ENCODE measurements at places on chromosomes 6 and 20.

DNA sequence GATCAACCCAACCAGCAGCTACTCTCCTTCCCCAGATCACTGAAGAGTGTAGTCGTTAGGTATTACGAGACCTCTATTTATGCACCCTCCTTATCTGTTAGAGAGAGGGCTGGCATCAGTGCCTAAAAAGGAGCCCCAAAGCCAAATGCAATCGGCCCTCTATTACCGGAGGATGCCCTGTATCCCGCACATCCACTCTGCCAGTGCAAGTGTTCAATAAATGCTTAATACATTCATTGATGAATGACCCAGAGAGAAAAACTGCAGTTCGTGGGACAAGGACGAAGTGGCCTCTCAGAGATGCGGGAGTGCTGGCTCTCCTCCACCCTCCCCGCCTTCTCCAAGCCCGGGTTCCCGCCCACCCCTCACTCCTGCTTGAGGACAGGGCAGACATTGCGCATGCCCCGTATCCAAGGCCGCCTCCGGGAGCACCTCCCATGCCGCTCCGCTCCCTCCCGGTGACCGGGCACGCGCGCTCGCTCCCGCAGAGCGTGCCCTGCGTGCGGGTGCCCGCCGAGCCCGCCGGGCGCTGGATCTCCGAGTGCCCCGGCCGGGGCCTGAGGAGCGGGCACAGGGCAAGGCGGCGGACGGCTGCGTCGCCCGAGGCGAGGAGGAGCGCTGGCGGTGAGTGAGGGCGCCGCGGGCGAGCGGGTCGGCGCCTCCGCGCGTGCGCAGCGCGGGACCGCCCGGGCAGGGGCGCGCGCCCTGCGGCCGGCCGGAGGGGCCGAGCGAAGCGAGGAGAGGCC is 27.2 kb upstream of the BTBD3 start:
- DNase-seq = peak; percentile 39

DNA sequence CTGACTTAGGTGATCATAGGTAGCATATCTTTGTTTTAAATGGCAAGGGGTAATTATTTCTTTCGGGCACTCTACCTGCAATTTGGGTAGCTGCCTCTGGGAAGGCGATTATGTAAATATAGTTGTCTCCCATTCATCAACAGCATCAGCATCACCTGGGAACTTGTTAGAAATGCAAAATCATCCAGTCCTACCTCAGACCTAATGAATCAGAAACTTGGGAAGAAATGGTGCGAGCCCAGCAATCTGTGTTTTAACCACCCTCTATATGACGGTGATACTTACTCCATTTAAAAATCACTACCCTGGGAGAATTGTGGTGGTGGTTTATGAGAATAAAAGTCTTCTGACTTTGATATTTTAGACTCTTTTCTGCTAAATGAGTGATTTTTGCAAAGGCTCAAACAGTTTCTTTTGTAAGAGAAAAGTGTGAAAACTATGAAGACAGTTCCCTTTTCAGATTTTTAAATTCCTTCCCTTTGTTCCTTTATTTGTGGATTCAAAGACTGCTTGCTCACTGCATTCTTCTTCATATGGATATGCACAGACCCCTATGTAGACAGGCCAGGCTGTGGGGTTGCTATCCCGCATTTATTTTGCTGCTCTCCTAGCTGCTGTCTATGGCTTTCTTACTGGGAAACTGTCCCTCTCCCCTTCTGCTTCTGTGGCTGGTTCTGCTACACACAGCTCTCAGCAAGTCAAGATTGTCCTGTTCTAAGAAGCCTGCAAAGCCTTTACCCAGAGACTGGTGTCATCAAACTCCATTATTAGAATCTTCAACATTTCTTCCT is 365.3 kb downstream of the RNF144B start:
- DNase-seq = no peak

DNA sequence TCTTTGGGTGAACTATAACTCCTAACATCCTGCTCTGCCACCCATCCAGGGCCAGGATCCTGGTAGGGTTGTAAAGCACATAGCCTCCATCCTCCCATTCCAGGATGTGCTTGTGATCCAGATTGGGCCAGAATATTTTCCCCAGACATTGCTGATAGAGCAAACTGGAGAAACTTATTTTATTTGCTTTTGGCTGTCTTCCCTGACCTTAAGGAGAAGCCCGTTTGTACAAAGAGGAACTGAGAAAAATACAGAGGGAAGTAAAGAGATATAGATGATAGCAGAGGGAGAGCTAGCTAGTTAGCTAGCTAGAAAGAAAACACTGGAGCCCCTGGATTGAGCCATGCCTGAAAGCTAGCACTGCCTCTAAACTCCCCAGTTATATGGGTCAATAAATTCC is 9.0 kb upstream of the HDAC2 start:
- DNase-seq = no peak

- DNase-seq = no peak
Observed at GRCh38 chr20:15834857-15835256, 738.4 kb downstream of the KIF16B start.
